KBM-7 (cell line): ENCODE measurements at places on chromosomes 12 and 14.

DNA sequence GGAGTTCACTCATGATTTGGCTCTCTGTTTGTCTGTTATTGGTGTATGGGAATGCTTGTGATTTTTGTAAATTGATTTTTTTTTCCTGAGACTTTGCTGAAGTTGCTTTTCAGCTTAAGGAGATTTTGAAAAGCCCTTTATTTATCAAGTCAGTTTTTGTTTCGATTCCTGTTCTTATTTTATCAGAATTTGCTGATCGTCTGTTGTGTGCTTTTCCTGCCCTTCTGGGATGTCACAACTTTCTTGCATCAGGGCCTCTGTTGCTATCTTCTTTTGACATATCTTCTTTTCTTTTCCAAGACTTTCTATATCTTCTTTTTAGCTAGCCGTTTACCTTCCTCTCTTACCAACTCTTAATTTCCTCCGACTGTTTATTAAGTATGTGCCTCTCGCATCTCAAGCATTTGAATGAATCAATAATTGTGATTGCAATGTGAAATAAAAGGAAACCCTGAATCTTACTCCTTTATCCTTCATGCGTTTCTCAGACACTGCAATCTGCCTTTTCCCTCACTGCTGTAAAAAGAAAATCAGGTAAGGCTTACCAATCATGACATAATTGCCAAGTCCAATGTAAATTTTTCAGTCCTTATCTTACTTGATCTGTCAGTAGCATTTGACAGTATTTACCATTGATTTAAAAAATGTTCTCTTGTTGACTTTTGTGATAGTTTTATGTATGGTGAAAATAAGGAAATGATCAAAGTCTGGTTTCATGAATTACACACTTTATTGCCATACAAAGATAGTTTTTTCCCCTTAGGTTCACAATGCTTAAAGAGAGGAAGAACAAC, 53.0 kb downstream of the ETNK1 start:
- DNase-seq: no peak

- DNase-seq: peak; percentile 29
Observed at GRCh38 chr14:97788364-97788763, 991.2 kb downstream of the VRK1 start.

- DNase-seq: no peak
Observed at GRCh38 chr14:67773844-67774377, 42.5 kb downstream of the ZFYVE26 start.

GRCh38 chr14:59241121-59241520, 52.7 kb downstream of the DAAM1 start:
- peak; percentile 18 for DNase-seq

DNA sequence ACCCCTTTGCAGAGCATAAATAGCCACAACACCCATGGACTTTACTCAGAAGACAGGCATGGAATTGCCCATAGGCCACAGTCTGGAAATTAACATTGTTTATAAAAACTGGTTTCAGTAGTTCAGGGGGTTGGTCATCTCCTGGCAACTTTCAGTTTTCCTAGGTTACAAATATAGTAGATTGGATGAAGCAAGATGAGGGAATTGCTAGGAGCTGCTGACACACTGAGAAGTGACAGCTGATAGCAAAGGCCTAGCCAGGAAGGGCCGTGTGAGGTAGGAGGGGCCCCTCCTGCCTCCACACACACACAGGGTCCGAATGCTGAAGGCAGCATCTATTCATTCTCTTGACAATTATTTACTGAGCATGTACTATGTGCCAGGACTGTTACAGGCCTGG, 8.3 kb downstream of the GALNT16 start:
- no peak for DNase-seq

- DNase-seq: peak; percentile 84
Observed at GRCh38 chr12:9751204-9752144, 9.2 kb downstream of the CD69 start.

DNA sequence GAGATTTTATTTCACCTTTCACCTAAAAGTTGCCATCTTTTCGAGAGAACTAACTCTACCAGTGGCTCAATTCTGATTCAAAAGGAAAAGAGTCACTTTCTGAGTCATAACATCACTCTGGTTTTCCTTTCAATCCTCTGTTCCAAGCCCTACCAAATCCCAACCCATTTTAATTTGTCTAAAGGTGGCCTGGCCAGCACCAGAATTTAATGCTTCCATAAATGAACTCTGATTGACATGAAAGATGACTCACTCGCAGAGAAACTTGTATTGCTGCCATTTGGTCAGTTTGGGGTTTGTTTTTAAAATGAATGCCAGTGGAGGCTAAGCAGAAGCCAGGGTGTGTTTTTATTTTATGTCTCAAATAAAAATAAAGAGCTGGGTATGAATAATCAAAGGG, 117.4 kb upstream of the SOX5 start:
- DNase-seq: no peak

GRCh38 chr12:21336656-21337055, 1.9 kb upstream of the SLCO1A2 start:
- DNase-seq: no peak

GRCh38 chr14:71243697-71244096, 336.4 kb downstream of the PCNX1 start:
- DNase-seq: no peak

- DNase-seq: no peak
Observed at GRCh38 chr12:12024911-12025682, 45.6 kb upstream of the BCL2L14 start.

- DNase-seq: no peak
Observed at GRCh38 chr12:41967668-41968500, 176.8 kb downstream of the GXYLT1 start.

DNA sequence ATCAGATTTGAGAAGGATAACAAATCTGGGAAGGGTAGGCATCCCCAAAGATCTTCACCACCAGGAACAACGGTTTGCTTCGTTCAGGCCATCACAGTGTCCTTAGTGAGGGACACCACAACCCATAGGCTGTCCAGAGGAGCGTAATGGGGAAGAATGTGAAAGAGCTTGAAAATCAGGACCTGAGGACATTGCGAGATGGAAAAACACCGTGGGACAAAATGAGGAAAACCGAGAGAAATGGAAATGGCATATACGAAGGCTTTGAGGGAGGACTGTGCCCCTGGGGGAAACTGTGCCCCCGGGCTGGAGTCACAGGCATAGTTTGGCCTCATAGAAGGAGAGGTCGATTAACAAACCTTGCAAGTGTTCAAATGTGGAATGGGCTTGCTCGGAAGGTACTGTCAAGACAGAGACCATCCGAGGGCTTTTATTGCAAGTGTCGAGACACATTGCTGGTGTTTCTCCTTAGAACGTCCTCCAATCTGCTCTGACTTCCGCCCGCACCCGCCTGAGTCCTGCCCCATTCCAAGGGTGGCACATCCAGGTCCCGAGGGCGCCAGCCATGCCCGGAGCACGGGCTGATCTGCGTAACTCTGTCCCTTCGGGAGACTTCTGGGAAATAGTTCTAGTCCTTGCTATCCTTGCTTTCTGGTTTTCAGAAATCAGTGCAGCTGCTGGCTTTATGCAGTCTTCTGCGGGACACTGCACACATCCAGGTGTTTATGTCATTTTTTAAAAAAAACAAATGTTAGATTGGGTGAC, 885 bp upstream of the PALS1 start:
- no peak for DNase-seq

- peak; percentile 11 for DNase-seq
Observed at GRCh38 chr14:76484355-76484754, 108.4 kb downstream of the ESRRB start.

GRCh38 chr12:94674835-94675234, 24.5 kb upstream of the TMCC3 start:
- DNase-seq: peak; percentile 71

DNA sequence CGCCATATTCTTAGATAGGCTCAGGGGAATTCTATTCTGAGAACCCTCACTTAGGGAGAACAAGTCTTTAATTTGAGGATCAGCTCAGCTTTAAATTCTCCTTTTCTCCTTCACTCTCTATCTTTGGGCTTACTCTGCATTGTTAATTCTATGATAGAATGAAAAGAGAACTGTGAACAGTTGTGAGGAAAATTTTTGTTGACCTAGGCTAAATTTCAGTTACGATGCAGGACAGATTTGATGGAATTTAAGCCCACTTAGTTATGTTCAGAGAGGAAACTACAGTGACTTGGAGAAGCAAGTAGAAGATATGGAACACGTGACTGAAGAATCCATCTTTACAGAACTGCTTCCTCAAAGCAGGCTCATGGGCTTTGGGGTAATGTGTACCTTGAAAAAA, 82.7 kb downstream of the TBC1D30 start:
- no peak for DNase-seq

DNA sequence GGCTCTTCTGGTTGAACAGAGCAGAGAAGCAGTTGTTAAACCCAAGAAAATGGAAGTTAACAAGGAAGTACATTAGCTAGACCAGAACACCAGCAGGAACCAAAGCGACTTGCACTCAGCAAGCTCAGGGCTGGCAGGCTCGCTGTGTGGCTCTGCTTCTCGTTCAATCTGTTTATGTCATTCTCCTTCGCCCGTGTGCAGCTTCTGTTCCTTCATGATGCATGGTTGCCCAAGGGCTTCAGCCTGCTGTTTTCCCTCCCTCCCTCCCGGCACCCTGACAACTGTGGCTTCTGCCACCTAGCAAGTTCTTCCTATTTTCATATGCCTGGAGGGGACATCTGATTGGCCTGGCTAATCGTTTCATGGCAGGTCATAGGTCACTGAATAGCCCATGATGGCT, 25.3 kb downstream of the PIGH start:
- no peak for DNase-seq
